ENCODE measurements at places on chromosomes 2 and 18. TPM values are rescaled to one million over a fixed set of nuclear protein-coding genes. Genes with fewer than 3 reads are reported as not detected.
A peak's percentile ranks its signal among the peaks of the same experiment; 100 is the strongest.

GRCh38 chr2:234329202-234329960 lies 167.5 kb downstream of the ARL4C start:
- no peak for DNase-seq

The INHA gene
- not detected for total RNA-seq

The CRACDL gene
- total RNA-seq, result 0.14 TPM

GRCh38 chr2:110748489-110748867 lies 16.1 kb downstream of the ACOXL start:
- peak; percentile 83 for DNase-seq

- no peak for DNase-seq
Observed at GRCh38 chr2:240377366-240377765, 58.1 kb upstream of the GPC1 start.

DNA sequence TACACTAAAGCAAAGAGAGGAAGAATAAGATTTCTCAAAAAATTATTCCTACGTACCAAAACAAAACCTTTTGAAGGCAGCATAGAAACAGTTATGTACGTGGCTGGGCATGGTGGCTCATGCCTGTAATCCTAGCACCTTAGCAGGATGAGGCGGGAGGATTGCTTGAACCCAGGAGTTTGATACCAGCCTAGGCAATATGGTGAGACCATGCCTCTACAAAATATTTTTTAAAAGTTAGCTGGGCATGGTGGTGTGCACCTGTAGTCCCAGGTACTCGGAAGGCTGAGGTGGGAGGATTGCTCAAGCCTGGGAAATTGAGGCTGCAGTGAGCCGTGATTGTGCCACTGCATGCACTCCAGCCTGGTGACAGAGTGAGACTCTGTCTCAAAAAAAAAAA lies 14.9 kb upstream of the CYP26B1 start:
- no peak for DNase-seq

The NOSTRIN gene
- not detected for total RNA-seq

Measured in activated naive CD4-positive, alpha-beta T cell treated with anti-CD3 and anti-CD28 coated beads for 36 hours (primary cell).